NCI-H1105 (cell line): ENCODE measurements at places on chromosomes 7 and 10.

DNA sequence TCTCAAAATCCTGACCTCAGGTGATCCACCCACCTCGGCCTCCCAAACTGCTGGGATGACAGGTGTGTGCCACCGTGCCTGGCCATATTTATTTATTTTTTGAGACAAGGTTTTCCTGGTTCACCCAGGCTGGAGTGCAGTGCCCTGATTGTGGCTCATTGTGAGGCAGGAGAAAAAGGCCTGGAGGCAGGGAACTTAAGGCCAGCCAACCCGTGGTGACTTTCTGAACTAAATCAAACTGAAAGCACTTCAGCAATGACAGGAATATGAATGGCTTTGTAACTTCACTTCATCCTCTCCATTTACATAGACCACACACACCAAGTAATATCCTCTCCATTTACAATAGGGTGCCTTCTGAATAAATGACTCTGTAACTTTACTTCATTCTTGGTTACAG is 124.4 kb downstream of the CCDC3 start:
- DNase-seq = no peak

- no peak for DNase-seq
Observed at GRCh38 chr7:66505531-66506451, 122.9 kb upstream of the KCTD7 start.

GRCh38 chr7:139650429-139651100 is 127.1 kb downstream of the CLEC2L start:
- DNase-seq = no peak

DNA sequence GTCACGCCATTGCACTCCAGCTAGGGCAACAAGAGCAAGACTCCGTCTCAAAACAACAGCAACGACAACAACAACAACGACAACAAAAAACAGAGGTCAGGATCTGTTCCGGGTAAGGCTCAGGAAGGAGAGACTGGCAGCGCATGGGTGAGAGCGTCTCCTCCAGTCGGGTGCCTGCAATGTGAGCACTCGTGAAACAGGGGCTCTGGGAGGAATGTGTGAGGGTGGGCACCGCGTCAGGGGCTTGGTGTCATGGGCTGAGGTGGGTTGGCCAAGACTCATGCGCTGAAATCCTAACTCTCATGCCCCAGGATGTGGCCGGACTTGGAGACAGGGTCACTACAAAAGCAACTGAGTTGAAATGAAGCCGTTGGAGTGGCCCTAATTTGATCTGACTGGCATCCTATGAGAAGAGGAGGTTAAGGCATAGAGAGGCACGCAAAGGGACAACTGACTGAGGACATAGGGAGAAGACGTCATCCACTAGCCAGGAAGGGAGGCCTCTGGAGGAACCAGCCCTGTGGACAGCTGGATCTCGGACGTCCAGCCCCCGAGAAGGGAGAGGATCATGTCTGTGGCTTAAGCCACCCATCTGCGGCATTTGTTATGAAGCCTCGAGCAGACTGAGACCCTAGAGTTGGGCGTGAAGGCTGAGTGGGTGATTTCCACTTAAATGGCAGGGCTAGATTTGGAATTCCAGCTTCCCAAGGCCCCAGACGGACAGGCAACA is 241.5 kb upstream of the PITRM1 start:
- DNase-seq = no peak

DNA sequence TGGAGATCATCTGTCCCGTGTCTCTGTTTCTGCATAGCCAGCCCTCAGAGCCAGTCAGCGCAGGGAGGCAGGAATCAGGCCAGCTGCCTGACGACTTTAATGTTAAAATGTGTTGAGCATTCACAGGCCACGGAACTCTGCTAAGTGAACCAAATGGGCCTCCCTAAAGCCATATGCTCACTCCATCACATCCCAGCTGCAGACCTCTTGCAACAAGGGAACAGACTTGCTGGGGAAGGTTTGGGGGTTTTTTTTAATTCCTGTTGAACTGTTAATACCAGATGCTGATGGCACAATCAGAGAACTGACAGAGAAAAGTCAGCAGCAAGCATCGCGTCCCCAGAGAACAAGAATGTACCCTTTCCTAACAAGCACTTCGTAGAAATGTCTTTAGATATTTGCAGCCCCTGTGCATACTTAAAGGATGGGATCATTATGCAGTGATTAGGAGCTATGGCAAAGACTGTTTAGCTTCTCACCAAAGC is 900.4 kb upstream of the AUTS2 start:
- no peak for DNase-seq

DNA sequence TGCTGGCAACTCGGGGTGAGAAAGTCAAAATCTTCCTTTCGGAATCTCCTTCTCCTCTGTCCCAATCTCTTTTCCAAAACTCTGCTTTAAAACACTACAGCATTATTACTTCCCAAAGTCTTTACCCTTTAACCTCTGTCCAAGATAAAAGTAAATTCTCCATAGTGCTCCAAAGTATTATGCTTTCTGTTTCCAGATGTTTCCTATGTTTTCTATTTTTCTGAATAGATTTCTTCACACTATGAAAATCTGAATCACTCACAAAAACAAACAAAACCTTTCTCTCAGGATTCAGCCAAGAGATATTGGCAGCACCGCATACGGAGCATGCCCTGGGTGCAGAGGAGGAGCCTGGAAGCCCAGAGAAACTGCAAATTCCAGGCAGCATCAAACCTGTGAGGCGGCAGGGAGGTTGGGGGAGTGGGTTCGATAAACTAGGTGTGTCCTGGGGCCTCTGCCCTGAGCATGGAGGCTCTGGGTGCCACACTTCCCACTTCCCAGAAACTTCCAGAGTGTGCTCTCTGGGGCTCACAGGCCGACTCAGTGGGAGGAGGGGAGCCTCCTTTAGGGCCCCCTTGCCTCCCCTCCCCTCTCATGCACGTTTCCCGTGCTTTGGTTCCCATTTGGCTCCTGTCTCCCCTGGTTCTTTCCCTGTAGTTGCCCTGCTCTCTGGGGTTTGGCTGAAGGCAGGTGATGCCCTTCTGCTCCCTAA is 35.6 kb downstream of the VIPR2 start:
- no peak for DNase-seq

DNA sequence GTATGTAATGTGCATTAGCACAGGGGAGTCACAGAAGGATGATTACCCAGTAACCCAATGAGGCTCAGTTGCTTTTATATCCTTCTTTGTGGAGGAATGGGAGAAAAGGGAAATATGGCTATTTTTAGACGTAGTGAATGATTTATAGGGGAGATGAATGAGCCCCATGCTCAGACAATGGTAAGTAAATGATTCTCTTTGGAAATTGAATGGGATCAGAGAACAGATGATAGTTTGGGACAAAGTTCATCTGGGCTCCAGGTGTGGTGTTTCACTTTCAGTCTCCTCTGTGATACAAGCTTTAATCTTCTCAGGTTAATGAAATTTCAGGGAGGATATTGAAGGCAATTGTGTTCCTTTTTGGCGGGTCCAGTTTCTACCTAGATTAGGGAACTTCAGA is 63.0 kb upstream of the MPP7 start:
- no peak for DNase-seq

GRCh38 chr7:37853468-37853867 is 5.1 kb downstream of the NME8 start:
- no peak for DNase-seq

GRCh38 chr10:102468683-102469082 is 17.3 kb upstream of the C10orf95 start:
- DNase-seq = no peak

DNA sequence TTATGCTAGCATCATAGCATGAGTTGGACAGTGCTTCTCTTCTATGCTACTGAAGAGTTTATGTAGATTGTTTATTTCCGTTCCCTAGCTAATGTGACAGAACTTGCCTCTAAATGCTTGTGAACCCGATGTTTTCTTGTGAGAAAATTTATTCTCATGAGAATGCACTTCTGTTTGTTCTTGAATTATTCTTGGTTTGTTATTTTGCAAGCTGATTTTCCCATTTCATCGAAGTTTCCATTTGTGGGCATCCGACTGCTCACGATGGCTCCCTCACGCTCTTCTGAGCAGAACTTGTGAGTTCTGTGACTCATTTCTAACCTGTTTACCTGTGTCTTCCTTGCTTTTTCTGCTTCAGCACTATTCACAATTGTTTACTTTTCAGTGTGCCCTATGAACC is 59.9 kb downstream of the WDFY4 start:
- no peak for DNase-seq

- no peak for DNase-seq
Observed at GRCh38 chr10:70756700-70757360, 28.3 kb downstream of the TBATA start.

- DNase-seq = no peak
Observed at GRCh38 chr7:150379441-150380379, 580 bp downstream of the ZNF775 start.

DNA sequence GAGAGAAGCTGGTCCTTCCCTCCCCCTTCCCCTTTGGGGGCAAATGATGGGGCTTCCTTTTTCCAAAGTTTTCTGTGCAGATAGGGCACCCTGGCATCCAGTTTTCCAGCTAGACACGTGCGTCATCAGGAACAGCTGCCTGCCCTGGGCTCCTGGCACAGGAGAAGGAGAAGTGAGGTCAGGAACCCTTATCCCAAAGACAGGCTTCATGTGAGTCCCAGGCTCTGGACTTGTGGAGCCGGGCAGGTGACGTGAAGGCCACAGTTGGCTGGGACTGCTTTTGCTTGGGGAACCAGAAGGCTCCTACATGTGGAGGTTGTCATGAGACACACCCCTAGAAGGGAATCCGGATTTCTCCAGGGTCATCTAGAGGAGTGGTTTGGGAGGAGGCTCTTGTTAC is 66.5 kb downstream of the RBM20 start:
- no peak for DNase-seq

DNA sequence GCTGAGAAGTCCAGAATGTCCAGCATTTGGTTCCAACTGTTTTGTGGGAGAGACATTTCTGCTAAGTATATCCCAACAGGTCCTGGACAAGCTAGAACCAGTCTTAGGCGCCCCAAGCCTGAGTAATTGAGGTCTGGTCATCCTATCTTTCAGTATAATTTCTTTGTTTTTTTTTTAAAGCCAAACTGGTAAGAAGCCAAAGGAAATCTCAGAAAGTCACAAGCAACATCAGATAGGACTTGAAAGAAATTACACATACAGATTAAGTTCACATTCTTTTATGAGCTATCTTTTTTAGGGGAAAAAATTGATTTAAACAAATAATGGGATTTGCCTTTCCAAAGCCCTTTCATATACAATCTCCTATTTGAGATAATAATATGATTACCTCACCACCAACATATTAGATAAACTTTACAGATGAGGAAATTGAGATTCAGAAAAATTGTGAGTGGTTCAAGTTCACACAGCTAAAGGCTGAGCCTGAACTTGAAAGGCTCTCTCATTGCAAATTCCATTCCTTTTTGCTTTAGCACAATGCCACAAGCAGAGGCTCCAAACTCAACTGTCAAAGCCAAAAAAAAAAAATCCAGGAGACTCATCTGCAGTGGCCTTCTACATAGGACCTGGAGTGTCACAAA is 15.0 kb downstream of the PDLIM1 start:
- no peak for DNase-seq

GRCh38 chr7:49822856-49823255 is 49.4 kb downstream of the VWC2 start:
- DNase-seq = no peak

DNA sequence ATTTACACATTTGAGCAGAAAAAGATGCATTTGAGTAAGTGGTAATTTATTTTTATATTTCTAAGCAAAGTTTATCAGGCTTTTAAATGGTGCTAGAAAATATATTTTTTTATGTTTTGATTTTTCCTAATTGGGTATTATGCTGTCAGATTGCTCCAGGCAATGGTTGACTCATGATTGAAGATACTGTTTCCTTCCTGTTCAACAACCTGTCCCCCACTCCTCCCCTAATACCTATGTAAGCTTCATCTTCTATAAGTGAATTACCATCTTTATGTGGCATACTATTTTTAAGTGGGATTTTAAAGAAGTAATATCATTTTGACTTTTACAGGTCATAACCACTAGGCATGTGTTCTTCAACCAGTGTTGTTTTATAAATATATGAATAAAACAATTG is 21.4 kb downstream of the TSPAN13 start:
- no peak for DNase-seq

GRCh38 chr10:76892766-76893479 is 744.7 kb downstream of the KCNMA1 start:
- no peak for DNase-seq

- DNase-seq = no peak
Observed at GRCh38 chr10:71546220-71546619, 149.5 kb downstream of the CDH23 start.

DNA sequence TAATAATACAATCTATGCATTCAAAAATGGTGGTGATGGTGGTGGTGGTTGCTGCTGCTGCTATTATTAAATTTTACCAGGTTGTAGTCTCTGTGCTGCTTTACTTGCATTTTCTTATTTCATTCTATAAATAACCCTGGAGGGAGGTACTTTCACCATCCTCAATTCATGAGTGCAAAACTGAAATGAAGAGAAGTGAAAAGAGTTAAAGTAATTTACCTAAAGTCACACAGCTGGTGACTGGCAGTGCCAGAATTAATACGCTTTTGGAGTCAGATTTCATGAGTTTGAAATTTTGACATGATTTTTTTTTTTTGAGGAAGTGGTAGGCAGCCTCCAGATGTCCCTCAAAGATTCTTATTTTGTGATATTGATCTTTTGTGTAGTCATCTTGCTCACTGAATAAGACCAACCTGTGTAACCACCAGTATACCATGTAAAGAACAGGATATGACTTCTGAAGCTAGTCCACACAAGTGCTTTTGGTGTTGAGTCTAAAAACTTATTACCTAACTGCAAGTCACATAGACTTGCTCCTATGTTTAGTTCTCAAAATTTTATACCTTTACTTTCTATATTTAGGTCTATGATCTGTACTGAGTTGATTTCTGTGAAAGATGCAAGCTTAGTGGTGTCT is 218.8 kb downstream of the ZWINT start:
- no peak for DNase-seq

DNA sequence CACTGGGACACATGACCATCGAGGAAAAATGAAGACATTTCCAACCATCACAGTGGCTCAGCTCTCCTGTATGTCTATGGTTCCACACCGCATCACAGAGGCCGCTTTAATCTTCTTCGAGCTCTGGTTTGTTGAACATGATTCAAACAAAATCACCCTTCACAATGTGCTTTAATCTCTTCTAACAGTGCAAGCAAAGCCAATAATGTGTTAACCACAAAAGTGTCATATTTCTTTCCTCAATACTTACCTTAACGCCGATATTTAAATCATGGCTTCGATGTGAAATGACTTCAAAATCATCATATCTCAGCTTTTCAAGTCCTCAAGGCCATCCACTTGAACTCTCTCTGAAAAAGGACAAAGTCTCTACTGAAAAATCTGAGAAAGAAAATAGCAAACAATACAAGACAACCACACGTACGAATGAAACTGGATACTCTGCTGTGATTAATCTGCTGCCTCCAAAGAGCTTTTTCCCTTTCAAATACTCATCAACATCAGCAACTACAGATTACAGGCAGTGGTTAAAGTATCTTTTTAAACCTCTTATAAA is 23.0 kb upstream of the SVIL start:
- DNase-seq = no peak
